Right lung (tissue), 10 donors: ENCODE measurements at places on chromosomes 12 and 14. TPM values are rescaled to one million over a fixed set of nuclear protein-coding genes. Genes with fewer than 3 reads are reported as not detected.

DNA sequence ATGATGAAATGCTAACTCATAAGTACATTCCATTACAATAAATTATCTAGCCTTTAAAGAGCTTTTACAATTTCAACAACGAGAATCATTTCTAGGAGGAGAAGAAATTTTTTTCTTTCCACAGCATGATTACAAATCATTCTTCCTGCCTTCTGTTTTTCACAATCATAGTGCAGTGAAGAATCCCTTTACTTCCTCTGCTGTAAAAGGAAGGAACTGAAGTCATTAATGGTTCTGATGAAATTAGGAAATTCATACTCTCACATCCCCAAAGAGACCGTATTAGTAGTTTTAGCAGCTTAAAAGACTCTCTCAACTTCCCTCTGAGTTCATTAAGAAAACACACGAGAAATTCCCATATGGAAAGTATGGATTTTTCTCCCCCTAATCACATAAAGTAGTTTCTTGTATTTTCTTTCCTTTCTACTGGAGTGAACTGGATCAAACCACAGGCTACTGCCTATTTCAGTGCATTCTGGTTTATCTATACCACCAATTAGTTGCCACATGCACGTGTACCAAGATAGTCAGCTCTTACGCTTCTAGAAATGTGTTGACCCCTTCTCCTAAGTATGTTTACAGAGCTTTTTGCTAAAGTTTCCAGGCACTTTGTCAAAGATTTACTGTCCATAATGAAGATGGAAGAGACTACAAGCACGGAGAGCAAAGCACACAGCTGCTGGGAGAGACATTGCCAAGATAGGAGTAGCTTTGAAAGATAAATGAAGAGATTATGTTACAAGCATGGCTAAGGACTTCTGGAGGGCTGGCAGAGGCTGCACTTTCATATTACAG is 58.9 kb upstream of the KITLG start:
- peak; percentile 29 for DNase-seq

GRCh38 chr12:58703866-58704265 is 216.4 kb downstream of the LRIG3 start:
- peak; percentile 52 for DNase-seq

HHIPL1 gene
- 2.4 TPM for polyA plus RNA-seq

DNA sequence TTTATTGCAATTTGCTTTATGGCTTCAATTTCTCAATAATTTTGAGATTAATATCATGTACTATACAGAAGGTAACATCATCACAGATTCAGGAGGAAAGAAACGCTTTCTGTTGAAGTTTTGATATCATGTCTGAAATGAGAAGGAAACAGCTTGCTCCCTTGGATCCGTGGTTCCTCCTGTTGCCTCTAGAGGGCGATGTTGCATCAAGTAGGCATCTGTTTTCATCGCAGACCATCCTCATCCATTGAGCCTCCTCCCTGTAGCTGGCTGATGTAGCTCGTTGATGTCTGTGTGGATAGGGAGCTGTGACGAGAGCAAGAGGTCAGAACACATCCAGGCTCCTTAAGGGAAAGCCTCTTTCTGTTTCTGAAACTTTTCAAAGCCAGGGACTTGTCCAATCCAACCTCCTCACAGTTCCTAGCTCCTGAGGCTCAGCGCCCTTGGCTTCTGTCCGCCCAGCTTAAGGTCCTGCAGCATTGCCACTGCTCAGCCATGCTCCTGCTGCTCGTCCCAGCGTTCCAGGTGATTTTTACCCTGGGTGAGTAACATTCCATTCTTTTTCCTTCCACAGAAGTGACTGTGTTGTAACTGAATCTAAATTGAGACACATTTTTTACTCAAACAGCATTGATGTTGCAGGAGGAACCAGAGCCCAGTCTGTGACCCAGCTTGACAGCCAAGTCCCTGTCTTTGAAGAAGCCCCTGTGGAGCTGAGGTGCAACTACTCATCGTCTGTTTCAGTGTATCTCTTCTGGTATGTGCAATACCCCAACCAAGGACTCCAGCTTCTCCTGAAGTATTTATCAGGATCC is 304.8 kb upstream of the OR4E1 start:
- DNase-seq, result peak; percentile 4
